ENCODE measurements at places on chromosomes 1 and 21. TPM values are rescaled to one million over a fixed set of nuclear protein-coding genes. Genes with fewer than 3 reads are reported as not detected.
A peak's percentile ranks its signal among the peaks of the same experiment; 100 is the strongest.

DNA sequence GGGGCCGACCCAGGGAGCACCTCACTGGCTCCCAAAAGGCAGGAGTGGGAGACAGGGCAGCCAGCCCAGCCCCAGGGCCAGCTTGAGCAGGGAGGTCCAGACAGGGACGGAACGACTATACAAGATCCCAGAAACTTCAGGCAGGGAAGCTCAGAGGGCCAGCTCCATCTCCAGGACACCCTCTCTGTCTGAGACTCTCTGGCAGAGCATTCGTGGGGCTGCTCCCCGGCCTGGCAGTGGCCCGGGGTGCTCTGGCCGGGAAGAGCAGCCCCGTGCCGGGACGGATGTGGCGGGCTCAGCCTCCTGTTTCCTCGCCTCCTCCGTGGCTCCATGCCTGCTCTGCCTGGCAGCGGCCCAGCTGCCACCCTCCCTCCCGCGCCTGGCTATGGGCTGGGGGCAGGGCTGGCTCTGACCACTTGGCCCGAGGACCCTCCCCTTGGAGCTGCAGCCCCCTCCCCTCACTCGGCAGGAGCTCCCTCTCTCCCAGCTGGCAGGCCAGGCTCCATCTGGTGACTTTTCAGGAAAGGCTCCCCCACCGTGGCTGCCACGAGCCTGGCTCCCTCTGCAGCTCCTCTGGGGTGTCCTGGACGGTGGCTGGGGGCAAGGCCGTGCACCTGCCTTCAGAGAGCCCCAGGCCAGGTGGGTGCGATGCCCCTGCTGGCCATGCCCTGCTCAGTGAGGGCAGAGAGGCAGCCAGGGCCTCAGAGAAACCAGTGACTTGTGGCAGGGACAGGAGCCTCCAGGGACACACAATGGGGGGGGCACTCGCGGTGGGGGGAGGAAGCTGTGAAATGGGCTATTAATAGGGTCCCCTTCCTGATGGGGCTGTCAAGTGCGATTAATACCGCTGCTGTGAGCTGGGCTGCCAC, 5.6 kb upstream of the PLCH2 start:
- DNase-seq: no peak

- DNase-seq: no peak
These were observed 1.1 kb upstream of the KIF21B start for GRCh38 chr1:201024625-201024998.

DNA sequence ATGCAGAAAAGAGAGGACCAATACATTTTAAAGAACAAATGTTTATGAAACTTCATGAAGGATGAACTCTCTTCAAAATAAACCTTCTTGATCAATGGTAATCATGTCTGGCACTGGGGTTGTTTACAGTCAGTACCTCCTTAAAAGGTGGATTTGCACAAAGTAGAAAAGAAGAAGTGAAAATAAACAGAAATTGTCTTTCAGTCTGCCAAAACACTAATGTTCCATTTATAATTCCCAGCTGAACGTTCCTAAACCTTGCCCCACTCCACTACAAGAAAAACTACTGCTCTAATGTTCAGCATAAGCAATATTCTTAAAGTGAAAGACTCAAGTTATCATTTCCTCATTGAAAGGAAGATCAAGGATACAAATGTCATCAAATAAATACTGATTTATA, 86.2 kb downstream of the EIF4G3 start:
- no peak for DNase-seq

DNA sequence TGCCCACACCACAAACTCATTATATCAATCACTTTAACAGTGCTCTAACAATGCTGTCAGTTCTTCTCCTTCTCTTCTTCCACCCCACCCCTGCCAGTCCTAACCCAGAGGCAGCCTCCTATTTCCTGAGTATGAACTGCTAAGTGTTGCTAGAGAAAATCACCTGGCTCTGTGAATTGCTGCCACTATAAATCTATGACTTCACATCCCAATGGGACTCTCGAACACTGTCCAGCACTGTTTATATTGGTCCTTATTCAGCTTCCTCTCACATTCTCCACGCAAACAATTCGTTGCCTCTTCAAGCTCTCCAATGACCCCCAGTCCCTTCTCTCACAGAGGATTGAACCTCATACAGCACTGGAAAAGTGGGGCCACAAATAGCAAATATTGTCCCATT, 27.0 kb upstream of the USH2A start:
- DNase-seq: no peak

DNA sequence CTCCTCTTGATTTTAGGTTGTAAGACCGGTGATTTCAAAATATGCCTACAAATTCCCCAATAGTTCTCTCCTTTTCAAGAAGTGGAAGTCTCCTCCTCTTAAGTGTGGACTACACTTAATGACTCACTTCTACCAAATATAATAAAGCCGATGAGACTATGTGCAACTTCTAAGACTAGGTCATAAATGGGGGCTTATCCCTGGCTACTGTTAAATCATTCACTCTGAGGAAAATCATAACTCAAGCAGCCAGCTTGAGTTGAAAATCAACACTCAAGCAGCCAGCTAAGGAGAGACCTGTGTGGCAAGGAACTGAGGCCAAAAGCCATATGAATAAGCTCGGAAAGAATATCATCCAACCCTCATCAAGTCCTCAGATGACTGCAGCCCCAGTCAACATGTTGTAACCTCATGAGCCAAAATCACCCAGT, 49.6 kb upstream of the PSMG1 start:
- DNase-seq: peak; percentile 33

DNA sequence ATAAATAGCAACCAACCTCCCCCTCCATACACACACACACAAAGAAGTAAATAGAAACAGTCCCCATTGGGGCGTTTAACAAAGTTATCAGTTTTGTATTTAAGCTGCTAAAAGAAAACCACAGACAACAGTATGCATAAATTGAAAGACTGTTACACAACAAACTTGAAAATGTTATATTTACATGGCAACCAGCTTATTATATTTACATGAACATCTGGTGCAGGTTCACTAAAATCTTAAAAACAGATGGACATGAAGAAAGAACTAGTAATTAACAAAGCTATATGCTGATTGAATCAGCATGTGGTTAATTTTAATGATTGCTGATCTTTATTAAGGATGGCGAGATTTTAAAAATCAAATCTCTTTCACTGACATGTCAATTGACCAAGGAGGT, 384.7 kb downstream of the LRRIQ3 start:
- DNase-seq: no peak

GRCh38 chr1:3135073-3135702, 66.2 kb downstream of the PRDM16 start:
- DNase-seq: no peak

DNA sequence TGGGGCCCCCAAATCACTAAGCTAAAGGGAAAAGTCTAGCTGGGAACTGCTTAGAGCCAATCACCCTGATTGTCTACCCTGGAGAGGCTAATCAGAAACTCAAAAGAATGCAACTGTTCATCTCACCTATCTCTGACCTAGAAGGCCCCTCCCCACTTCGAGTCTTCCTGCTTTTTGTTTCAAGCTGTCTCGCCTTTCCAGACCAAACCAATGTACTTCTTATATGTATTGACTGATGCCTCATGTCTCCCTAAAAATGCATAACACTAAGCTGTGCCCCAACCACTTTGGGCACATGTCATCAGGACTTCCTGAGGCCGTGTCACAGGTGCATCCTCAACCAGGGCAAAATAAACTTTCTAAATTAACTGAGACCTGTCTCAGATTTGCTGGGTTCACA, 209.5 kb downstream of the APP start:
- no peak for DNase-seq

MR1 gene
- 35.8 TPM for total RNA-seq

EEIG2 gene
- 13.5 TPM for total RNA-seq
